ENCODE measurements at places on chromosomes 13 and 19.

GRCh38 chr13:32989942-32990341 lies 26.3 kb upstream of the KL start:
- DNase-seq: no peak

DNA sequence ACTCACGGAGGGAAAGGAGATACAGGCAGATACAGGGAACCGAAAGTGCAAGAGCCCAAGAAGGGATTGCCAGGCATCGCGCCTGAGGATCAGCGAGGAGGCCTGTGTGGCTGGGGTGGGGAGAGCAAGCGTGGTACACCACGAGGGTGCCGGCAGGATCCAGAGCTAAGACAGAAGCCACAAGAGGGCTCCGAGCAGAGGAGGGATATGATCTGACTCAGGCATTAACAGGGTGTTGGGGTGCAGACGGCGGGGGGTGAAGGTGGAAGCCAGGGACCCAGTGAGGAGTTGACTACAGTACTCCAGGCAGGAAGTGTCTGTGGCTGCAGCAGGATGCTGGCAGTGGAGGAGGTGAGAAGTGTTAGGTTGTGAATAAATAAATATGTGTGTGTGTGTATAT lies 5.4 kb upstream of the PPP1R37 start:
- no peak for DNase-seq

GRCh38 chr19:18788529-18789421 lies 2.3 kb downstream of the COMP start:
- DNase-seq: no peak

DNA sequence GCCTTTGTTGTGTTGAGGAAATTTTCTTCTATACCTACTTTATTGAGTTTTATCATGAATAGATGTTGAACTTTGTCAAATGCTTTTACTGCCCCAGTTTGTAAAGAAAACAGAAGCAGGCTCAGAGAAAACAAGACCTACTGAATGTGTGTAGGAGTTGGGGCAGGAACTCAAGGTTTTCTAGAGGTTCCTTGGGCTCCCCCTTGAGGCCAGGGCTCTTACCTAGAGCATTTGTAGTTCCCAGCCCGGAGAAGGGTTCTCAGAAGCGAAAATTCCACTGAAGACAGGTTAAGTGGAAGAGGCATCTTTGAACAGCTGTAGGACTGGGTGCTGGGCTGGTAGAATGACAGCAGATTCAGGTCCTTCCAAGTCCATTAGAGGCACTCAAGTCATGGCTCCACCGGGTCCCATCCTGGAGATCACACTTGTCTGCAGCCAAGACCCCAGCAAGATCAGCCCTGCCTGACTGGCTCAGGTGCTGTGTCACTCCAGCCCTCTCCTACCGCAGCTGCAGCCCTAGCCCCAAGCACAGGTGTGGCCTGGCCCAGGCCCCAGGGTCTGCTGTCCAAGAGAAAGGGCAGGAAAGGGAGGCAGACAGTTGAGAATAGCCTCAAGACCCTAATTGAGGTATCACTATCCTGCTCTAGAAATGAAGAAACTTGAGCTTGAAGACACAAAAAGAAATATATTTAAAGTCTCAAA lies 425.5 kb downstream of the PCDH20 start:
- DNase-seq: no peak

DNA sequence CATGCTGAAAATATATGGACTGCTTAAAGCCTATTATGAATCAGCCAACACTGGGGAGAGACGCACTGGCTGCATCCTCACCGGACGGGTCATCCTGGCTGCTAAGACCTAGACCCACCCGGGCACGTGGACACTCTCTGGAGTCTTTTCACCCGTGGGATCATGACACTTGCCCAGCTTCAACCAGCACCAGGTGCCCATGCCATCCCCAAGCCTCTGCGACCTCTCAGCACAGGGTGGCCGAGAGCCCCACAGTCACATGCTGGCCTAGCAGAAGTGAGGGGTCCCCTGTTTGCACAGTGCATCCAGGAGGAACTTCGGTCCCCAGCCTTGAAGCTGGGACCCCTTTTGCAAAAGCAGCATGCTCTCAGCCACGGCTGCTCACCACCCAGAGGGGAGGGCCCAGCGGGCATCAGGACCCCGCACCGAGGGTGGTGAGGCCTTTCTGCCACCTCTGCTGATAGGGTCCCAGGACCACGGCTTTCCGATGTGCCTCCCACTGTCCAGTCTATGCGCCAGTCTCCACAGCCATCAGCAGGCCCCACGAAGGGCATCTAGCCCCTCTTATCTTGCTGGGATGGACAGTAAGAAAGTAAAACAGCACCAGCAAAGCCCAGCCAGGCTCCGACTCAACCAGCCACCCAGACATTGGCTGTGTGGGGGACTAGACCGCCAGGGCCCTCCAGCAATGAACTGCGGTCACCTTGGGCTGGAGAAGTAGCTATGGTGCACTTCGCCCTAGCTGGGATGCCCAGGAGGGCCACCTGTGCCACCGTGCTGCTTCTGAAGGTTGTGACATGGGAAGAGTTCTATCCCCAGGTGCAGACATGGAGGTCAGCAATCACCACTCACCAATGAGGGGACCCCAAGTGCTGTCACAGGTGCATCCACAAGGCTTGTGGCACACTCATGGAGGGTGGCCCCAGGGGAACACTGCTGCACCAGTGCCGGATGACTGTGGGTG lies 73.1 kb downstream of the CEBPG start:
- no peak for DNase-seq

DNA sequence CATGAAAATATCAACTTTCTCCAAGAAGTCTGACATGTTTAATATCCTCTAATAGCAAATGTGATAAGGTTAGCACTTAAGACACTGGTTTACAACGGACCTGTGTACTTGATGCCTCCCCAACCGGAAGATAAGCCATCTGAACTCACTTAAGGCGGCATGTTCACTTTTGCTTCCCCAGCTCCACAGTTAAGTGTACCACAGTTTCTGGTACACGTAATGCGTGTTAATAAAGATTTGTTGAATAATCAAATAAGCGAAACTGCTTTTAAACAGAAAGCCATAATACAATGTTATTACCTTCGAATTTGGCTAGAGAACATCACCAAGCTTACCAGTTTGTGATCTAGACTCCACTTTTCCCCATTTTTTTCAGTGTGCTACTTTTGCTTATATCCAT lies 1.4 kb upstream of the PAN3 start:
- DNase-seq: no peak

GRCh38 chr13:36131222-36131930 lies at the start of gene DCLK1:
Gene DCLK1 (minus strand): TSS chr13:36131382.
- DNase-seq: peak; percentile 2

DNA sequence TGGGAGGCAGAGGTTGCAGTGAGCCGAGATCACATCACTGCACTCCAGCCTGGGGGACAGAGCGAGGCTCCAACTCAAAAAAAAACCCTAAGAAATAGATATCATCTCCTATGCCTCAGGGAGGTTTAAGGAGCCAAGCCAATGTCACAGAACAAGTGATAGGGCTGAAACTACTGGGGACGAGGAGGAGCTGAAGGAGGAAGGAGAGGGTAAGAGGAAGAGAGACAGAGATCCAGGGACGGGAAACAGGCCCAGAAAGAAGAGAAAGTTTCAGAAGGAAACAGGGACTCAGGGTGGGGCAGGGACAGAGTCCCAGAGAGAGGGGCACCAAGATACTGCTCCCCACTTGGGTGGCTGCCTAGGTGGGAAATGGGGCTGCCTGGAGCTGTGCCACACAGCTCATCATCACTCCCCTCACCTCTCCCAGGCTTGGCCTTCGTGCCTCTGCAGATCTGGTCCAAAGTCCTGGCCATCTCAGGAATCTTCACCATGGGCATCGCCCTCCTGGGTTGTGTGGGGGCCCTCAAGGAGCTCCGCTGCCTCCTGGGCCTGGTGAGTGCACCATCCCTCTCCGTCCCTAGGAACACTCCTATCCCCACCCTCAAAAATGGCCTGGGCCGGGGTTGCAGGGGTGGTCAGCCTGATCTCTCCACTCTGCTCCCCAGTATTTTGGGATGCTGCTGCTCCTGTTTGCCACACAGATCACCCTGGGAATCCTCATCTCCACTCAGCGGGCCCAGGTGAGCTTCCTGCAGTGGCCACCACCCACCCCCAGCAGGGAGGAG lies 1.5 kb downstream of the CD37 start:
- DNase-seq: no peak

DNA sequence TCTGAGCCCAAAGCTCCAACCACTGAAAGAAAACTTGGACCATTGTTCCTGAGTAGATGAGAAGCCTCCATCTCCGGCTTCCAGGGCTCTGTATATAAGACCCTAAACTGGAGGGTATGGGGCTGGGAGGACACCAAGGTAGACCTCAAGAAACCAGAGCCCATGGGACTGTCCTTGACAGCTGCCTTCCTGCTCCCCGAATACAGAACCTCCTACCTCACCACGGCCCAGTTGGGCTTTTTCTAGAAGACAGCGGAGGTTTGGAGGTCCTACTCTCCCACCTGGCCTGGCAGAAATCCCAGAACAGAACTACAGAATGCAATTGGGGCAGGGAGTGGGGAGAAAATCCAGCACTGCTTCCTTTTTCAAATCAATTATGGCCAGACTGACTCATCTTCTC lies 177.3 kb upstream of the ZNF507 start:
- DNase-seq: no peak

DNA sequence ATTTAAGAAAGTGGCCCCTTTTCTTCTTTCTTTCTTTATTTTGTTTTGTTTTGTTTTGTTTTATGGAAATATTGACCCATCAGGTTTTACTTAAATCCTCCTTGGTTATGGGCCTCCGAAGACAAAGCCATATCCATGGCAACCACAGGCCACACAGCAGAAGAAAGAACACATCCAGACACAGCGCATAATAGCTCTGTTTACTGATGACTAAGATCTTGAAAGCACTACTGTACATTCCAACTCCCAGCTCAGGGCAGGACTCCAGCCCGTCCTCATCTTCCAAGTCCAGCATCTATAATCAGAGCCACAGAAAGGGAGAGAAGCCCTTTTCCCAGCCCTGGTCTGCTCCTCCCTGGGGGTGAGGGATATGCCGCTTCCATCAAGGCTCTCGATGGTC lies 84.3 kb downstream of the NUFIP1 start:
- DNase-seq: peak; percentile 11

- DNase-seq: no peak
These were observed 3.5 kb downstream of the FOSB start for GRCh38 chr19:45471111-45471930.

- DNase-seq: no peak
These were observed 806 bp downstream of the ZNF90 start for GRCh38 chr19:20078581-20079031.

DNA sequence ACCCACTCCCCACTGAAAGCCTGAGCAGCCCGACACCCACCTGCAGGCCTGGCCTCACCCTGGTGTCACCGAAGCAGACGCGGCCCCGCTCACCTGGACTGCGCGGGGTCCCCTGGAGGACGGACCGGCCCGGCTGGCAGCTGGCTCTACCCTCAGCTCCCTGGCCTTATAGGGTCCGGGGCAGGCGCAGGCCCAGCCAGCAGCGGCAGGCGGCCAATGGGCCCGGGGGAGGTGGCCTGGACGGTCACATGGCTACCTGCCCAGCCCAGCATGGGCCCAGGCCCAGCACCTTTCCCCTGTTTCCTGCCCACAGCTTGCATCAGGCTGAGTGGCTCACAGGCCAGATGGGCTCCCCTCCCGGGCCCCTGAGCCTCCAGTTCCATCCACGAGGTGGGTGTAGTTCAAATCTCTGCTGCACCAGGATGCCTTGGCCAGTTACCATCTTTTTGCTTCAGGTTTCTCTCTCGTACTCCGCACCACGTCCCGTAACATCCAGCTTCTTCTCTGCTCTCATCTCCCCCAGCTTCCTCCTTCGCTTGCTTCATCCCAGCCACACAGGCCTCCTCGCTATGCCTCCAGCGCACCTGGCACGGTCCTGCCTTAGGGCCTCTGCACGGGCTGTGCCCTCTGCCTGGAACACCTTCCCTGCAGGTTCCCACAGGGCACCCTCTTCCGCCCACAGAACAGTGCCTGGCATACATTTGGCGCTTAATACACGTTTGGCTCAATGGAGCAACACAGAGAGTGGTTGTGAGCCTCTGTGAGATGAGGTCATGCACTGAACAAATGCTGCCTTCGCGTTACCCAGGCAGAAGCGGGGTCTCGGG lies at the start of gene PLIN4:
TSS of gene PLIN4 (minus strand) at position 142 of the 827 bp plus-strand sequence. CDS start 214 bp downstream, outside the sequence.
- no peak for DNase-seq

GRCh38 chr13:40519637-40520036 lies 146.8 kb downstream of the FOXO1 start:
- DNase-seq: no peak

DNA sequence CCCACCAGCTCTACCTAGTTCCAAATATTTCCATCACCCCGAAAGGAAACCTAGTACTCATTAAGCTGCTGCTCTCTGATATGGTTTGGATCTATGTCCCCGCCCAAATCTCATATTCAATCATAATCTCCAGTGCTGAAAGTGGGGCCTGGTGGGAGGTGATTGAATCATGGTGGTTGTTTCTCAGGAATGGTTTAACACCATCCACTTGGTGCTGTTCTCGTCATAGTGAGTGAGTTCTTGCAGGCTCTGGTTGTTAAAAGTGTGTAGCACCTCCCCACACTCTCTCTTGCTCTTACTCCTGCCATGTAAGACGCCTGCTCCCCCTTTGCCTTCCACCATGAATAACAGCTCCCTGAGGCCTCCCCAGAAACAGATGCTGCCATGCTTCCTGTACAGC lies 43.4 kb upstream of the MED4 start:
- no peak for DNase-seq
